ENCODE measurements at places on chromosomes 7 and 10.

DNA sequence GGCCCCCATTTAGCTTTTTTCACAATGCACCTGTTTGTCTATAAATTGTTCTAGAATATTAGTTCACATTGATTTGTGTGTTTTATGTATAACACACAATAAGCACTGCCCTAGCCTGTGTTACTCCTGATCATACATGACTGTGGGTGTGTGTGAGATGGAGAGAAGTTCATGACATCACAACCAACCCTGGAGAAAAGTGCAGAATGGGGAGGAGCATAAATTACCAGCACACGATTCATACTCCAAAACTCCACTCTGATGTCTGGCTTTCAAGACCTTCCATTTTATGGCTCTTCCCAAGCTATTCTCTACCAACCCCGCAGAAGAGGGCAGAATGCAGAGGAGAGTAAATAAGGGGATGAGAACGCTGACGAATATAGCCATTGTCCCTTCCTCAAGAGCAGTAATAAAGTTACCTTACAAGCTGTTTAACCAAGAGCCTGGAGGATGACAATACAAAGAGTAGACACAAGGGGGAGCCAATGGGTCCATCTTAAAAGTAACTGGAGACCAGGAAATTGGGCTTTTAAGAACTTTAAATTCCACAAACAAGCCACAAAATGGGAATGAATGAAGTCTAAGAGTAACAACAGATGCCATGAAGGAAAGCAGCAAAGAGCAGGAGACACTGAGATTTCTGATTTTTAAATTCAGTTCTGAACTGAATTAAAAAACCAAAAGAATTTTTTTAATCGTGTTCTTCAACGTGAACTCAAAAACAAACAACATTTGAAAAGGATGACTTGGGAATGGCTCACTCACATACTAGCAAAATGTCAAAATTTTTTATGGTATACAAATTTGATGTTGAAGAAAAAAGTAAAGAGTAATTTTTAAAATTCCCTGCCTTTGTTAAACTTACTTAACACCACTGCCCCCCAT lies 159.6 kb downstream of the PARD3 start:
- no peaks in the 10 kb centered on the region for H3K4me1 ChIP-seq
- H3K27ac ChIP-seq: no peak overlapping the region
- no peak for DNase-seq
- H3K27me3 ChIP-seq: peaks cover 12% of the 10 kb centered on the region
- H3K36me3 ChIP-seq: no peaks in the 10 kb centered on the region

DNA sequence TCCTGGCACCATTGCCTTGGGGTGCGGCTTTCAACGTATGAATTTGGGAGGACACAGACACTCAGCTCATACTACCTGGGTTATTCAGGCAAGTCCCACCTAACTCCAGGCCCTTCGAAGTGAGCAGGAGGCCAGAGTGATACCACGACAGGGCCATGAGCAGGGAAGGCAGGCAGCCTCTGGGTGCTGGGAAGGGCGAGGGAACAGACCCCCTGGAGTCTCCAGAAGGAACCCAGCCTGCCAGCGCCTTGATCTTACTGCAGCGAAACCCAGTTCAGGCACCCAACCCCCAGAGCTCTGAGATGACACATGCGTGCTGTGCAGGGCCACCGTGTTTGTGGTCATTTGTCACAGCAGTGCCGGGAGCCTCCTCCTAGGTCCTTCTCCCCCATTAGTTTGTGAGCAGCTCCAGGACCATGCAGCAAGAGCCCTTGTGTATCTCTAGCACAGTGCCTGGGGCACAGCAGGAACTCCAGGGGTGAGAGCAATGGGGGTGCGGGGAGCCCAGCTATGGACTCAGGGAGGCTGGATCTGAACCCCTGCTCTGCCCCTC lies 7.7 kb upstream of the INSIG1 start:
- DNase-seq: no peak
- H3K27ac ChIP-seq: no peak overlapping the region
- H3K4me3 ChIP-seq: no peak overlapping the region
- H3K36me3 ChIP-seq: peaks cover 4% of the 10 kb centered on the region

GRCh38 chr7:31263338-31263737 lies 77.2 kb downstream of the NEUROD6 start:
- no peaks in the 10 kb centered on the region for H3K36me3 ChIP-seq
- H3K4me1 ChIP-seq: no peaks in the 10 kb centered on the region
- no peaks in the 10 kb centered on the region for H3K27me3 ChIP-seq

DNA sequence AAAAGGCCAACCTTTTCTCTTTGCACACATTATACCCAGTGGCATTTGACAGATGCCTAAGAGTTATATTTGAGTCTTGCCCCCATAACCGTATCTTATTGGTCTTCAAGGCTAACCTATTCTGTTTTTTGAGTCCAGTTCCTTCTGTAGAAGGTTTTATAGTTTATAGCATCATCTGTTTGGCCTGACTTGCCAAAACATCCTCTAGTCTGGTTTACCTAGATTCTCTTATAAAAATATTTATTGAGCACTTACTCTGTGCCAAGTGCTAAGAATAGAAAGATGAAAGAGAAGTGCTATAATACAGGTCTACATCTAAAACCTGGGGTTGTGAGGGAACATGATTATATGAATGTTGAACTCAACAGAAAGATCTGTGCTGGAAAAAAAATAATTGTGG lies 55.9 kb upstream of the PIP4K2A start:
- no peaks in the 10 kb centered on the region for H3K36me3 ChIP-seq
- no peaks in the 10 kb centered on the region for H3K4me1 ChIP-seq
- DNase-seq: no peak
- no peaks in the 10 kb centered on the region for H3K27me3 ChIP-seq

DNA sequence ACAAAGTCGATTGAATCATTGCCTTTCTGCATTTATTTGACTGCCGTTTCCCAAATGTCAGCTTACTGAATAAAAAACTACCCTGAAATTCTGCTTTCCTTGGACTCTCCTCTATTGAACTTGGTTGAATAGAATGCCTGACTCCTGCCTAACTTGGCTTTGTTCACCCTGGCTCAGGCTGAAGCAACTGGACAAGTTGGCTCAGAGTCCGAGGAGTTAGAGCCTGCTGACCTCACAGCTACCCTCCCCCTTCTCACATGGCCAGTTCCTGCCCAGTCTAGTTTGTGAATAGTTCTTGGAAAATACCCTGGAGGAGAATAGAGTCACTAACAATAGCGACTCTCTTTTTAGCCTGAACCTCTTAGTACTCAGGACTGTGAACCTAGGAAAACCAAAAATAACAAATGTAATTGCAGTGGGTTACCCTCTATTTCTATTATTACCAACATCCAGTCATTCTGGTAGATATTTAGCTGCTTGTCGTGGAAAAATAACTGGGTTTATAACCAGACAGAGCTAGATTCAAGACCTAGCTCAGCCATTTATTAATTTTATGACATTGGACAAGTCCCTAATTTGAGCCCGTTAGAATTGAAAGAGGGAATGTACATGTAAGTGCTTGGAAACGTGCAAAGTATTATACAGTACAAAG lies 17.3 kb upstream of the NRBF2 start:
- H3K4me3 ChIP-seq: no peak overlapping the region
- H3K4me1 ChIP-seq: no peaks in the 10 kb centered on the region
- DNase-seq: no peak

DNA sequence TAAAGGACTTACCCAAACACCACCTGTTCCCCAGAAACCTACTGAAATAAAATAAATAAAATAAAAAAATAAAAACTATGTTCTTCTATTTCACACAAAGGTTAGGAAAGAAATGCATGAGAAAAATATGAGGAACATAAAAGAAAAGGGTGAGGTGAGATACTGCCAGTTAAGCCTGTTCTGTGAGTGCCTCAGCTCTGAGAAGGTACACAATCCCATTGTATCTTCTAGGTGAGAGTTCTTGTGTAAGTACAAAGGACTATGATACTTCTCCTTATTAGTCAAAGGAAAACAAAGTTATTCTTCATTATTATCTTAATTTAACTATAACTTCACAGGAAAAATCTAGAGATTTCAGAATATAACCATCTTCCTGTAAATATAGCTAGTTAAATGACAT lies 86.0 kb downstream of the ATE1 start:
- H3K4me3 ChIP-seq: no peak overlapping the region
- no peaks in the 10 kb centered on the region for H3K27me3 ChIP-seq
- no peak overlapping the region for H3K27ac ChIP-seq
- H3K4me1 ChIP-seq: peaks cover 13% of the 10 kb centered on the region
- peaks cover 8% of the 10 kb centered on the region for H3K36me3 ChIP-seq

DNA sequence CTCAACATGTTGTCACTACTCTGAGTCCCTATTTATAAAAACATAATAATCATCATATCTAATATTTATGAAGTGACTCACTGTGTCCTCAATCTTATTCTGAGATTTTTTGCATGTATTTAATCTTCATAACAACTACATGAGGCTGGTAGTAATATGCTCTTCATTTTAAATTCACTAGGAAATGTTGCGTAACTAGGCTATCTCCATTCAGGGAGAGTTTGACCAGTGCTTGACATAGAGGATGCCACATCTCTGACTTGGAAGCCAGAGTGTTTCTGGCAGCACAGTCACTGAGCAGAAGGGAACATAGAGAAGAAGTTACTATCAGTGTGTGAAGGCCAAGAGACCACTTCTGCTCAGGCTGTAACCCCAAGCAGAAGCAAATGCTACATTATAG lies 88.9 kb downstream of the FAM13C start:
- H3K4me3 ChIP-seq: no peak overlapping the region
- no peaks in the 10 kb centered on the region for H3K4me1 ChIP-seq
- no peak for DNase-seq
- no peaks in the 10 kb centered on the region for H3K27me3 ChIP-seq
- no peaks in the 10 kb centered on the region for H3K36me3 ChIP-seq

DNA sequence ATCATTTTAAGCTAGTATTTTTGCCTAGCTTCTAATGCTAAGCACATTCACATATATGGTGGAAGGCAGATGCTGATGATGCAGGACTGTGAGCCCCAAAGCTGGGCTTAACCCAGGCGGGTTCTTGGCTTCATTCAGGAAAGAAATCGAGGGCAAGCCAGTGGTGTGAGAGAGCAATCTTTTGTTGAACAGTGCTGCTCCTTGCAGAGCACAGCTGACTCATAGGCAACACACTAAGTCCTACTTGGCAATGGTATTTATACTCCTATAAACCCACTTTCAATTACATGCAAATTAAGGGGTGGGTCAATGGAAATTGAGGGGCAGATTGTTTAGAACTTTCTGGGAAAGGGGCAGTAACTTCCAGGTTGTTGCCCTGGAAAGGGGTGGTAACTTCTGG lies 42.0 kb upstream of the CELF2 start:
- peaks cover 81% of the 10 kb centered on the region for H3K27me3 ChIP-seq
- no peak overlapping the region for H3K27ac ChIP-seq
- no peaks in the 10 kb centered on the region for H3K36me3 ChIP-seq
- H3K4me1 ChIP-seq: no peaks in the 10 kb centered on the region

DNA sequence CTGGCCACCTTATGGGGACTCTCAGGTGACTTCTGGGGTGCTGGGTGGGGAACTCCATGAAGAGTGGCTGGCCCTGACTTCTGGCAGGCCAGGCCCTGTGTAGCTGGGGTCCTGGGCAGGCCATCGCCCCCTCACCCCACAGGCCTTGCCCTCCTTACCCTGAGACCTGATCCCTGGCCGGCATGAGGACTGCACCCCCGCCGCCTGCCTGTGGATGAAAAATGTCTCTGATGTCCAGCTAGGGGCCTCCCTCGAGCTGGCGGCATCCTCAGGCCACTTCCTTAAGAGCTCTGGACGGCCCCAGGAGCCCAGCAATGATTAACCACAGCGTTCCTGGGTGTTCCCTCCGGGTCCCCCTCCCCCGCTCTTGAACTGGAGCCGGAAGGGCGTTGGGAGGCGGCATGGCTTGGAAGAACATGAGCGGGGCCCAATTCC lies 31.8 kb upstream of the SHH start:
- no peak overlapping the region for H3K27ac ChIP-seq
- no peak for DNase-seq
- no peaks in the 10 kb centered on the region for H3K36me3 ChIP-seq
- peaks cover 34% of the 10 kb centered on the region for H3K27me3 ChIP-seq
- no peak overlapping the region for H3K4me3 ChIP-seq

- H3K4me3 ChIP-seq: no peak overlapping the region
- H3K27ac ChIP-seq: no peak overlapping the region
- no peak for DNase-seq
- no peaks in the 10 kb centered on the region for H3K4me1 ChIP-seq
- peaks cover 21% of the 10 kb centered on the region for H3K27me3 ChIP-seq
These were observed 84.4 kb downstream of the KLF6 start for GRCh38 chr10:3700531-3701076.

GRCh38 chr10:111179514-111179913 lies 102.7 kb downstream of the ADRA2A start:
- no peaks in the 10 kb centered on the region for H3K36me3 ChIP-seq
- H3K4me3 ChIP-seq: no peak overlapping the region
- no peak for DNase-seq

- H3K27ac ChIP-seq: no peak overlapping the region
- peaks cover 12% of the 10 kb centered on the region for H3K4me1 ChIP-seq
- DNase-seq: no peak
- peaks cover 33% of the 10 kb centered on the region for H3K27me3 ChIP-seq
- H3K4me3 ChIP-seq: no peak overlapping the region
These were observed 48.9 kb upstream of the HSPA12A start for GRCh38 chr10:116791241-116791640.

- DNase-seq: no peak
- H3K4me3 ChIP-seq: no peak overlapping the region
- no peak overlapping the region for H3K27ac ChIP-seq
- no peaks in the 10 kb centered on the region for H3K27me3 ChIP-seq
- H3K36me3 ChIP-seq: peaks cover 4% of the 10 kb centered on the region
These were observed 195.1 kb downstream of the EXOC4 start for GRCh38 chr7:133448012-133448411.

DNA sequence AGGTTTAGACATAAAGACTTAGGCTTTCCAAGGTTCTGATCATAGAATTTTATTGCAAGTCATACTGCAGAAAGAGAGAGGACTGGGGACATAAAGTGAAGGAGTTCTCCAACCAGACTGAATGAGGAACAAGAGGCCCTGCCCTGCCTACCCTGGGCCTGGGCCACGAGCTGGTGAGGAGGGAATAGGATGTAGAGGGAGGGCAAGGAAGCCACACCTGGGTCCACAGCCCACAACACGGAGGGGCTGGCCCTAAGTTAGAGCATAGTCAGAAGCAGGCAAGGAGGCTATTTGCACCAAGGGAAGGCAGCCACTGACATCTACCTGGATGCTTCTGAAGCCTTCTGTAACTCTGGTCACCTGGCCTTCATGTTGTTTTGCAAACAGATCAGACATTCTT lies 82.2 kb upstream of the CXCL12 start:
- peaks cover 26% of the 10 kb centered on the region for H3K27me3 ChIP-seq
- H3K4me3 ChIP-seq: no peak overlapping the region
- no peak for DNase-seq
- peaks cover 2% of the 10 kb centered on the region for H3K36me3 ChIP-seq
- H3K27ac ChIP-seq: no peak overlapping the region
- no peaks in the 10 kb centered on the region for H3K4me1 ChIP-seq

Measured in central memory CD8-positive, alpha-beta T cell (primary cell).